Breast epithelium (tissue), 4 donors: ENCODE measurements at places on chromosomes 12 and 14. TPM values are rescaled to one million over a fixed set of nuclear protein-coding genes. Genes with fewer than 3 reads are reported as not detected.

SLC39A9 gene
- 92.3 TPM for total RNA-seq

TROAP gene
- total RNA-seq: 0.66 TPM

DNA sequence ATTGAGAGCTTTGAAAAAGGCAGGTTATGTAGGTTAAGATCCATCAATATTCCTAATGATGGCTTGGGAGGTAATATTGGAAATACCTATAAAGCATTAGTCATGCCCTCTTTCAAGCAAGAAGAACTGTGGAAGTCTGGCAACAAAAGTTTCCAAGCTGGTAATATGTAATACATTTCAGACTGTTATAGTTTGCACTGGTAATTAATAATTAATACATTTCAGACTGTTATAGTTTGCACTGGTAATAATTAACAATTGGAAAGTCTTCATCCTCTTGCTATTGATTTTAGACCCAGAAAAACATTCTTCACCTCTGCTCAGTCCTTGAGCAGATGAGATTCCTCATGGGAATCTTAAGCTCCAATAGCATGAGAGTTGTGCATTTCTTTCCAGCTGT, 29.0 kb upstream of the WDR89 start:
- H3K27me3 ChIP-seq: no peaks in the 10 kb centered on the region
- H3K27ac ChIP-seq: no peak overlapping the region
- no peak for DNase-seq
- no peaks in the 10 kb centered on the region for H3K4me1 ChIP-seq

GRCh38 chr12:112170376-112170775, 45.0 kb downstream of the TRAFD1 start:
- no peaks in the 10 kb centered on the region for H3K36me3 ChIP-seq
- no peak overlapping the region for H3K4me3 ChIP-seq

C14orf39 gene
- not detected for total RNA-seq

- no peak for DNase-seq
- no peak overlapping the region for H3K4me3 ChIP-seq
- no peaks in the 10 kb centered on the region for H3K27me3 ChIP-seq
Measured at GRCh38 chr12:47867495-47867941, 37.3 kb downstream of the VDR start.

GNG2 gene
- 12.1 TPM for total RNA-seq

NDUFA9 gene
- 29.9 TPM for total RNA-seq

DNAH10 gene
- total RNA-seq: under 0.01 TPM

- H3K36me3 ChIP-seq: no peaks in the 10 kb centered on the region
- H3K27ac ChIP-seq: no peak overlapping the region
- no peak for DNase-seq
- no peaks in the 10 kb centered on the region for H3K27me3 ChIP-seq
Measured at GRCh38 chr12:67525617-67525884, 123.0 kb upstream of the DYRK2 start.

- H3K4me3 ChIP-seq: peak overlapping the region; percentile 99
- no peaks in the 10 kb centered on the region for H3K36me3 ChIP-seq
- no peak for DNase-seq
- no peaks in the 10 kb centered on the region for H3K4me1 ChIP-seq
- H3K27me3 ChIP-seq: no peaks in the 10 kb centered on the region
Measured at GRCh38 chr14:103386713-103387329, 1.6 kb downstream of the MARK3 start.

GRCh38 chr14:45290547-45290946, 37.5 kb upstream of the MIS18BP1 start:
- H3K4me1 ChIP-seq: no peaks in the 10 kb centered on the region
- H3K36me3 ChIP-seq: no peaks in the 10 kb centered on the region
- H3K27ac ChIP-seq: no peak overlapping the region
- H3K27me3 ChIP-seq: no peaks in the 10 kb centered on the region

GRCh38 chr14:89881839-89882238, 72.7 kb downstream of the EFCAB11 start:
- no peaks in the 10 kb centered on the region for H3K27me3 ChIP-seq
- H3K27ac ChIP-seq: no peak overlapping the region
- H3K4me3 ChIP-seq: no peak overlapping the region
- H3K36me3 ChIP-seq: no peaks in the 10 kb centered on the region
- H3K4me1 ChIP-seq: no peaks in the 10 kb centered on the region

DNA sequence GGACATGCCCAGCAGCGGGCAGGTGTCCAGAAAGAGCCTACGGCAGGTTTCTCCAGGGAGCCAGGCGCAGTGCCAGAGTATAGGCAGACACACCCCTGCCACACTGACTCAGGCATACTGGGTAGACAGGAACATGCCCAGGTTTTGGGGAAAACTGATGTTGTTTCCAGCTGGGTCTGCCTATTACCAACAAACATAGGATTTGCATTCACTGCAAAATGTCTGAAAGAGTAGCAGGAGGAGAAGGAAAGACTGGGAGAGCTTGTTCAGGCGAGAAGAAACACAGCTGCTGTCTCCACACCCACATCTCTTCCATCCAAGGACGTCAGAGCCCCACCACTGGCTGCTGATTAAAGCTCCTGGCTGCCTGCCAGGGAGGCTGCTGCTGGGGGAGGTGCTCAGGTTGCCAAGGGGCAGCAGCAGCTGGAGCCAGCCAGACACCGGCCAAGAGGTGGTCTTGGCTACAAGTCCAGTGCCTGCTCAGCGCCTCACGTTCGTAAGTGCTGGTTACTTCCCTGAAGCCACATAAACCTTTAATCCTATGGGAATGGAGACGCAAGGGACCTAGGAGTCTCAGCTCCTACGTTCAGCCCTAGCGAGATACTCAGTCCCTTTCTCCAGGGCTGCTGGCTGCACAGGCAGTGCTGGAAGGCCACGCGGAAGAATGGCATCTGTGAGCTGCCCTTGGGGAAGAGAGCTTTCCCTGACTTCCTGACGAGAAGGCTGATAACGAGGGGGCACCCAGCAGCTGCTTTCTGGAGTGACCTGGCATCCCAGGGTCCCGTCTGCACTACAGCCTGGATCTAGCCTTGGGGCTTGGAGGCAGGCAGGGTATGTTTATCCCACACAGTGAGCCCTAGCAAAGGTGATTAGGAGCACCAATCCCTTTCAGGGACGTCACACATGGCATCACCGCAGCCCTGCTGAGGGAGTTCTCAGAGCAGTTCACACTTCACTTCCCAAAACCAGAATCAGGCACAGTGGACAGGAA, 58.1 kb downstream of the PLEKHG3 start:
- peak overlapping the region; percentile 39 for H3K4me3 ChIP-seq
- no peaks in the 10 kb centered on the region for H3K4me1 ChIP-seq
- no peaks in the 10 kb centered on the region for H3K27me3 ChIP-seq
- no peaks in the 10 kb centered on the region for H3K36me3 ChIP-seq
- H3K27ac ChIP-seq: peak overlapping the region; percentile 42

SERPINA9 gene
- total RNA-seq: not detected

DNA sequence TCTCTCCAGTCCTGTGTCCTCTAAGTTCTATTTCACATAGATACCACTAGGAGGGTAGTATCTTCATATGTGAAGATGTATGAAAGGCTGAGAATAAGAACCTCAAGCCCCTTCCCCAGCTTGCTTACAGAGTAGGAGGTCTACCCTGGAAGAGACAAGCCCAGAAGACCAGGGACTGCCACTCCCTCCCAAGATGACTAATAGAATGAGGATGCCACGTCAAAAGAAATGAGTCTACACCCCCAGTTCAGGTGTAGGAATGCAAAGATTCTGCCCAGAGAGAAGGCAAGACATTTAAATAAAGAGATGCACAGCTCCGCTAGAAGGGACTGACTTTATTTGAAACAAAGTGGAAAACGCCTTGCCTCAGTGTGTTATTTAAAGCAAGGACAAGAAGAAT, 1006.0 kb upstream of the USP15 start:
- no peak overlapping the region for H3K27ac ChIP-seq
- DNase-seq: no peak
- H3K4me3 ChIP-seq: no peak overlapping the region
- no peaks in the 10 kb centered on the region for H3K36me3 ChIP-seq
- no peaks in the 10 kb centered on the region for H3K27me3 ChIP-seq

JAG2 gene
- 13.1 TPM for total RNA-seq

- H3K36me3 ChIP-seq: no peaks in the 10 kb centered on the region
- H3K4me1 ChIP-seq: no peaks in the 10 kb centered on the region
- no peak for DNase-seq
- H3K27ac ChIP-seq: no peak overlapping the region
- no peak overlapping the region for H3K4me3 ChIP-seq
Measured at GRCh38 chr12:2324387-2324786, 271.6 kb downstream of the CACNA1C start.

DNA sequence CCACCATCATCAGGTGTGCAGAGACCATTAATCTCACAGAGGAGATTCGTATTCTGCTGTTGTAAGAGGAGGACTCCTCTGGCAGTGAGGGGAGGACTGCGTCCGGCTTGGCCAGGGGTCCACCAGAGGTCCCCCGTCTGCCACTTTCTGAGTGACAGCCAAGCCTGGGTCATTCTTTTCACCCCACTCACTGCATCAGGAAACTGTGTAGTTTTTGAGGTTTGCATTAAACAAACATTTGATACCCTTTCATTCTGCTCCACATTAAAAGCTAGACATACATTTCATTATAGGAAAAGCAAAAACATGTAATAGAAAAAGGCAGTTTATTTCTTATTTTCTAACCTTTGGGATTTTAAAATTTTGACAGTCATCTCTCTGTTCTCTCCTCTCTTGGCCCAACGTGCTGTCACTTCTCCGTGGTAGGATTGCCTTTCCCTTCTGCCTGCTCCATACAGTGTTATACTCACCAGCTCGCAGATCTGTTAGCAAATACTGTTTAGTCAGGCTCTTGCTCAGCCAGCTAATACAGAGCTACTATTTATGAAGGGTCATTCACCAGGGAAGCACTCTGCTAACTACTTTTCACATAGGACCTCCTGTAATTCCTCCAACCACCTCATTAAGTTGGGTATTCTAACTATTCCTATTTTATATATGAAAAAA, 99.3 kb downstream of the PELI2 start:
- no peaks in the 10 kb centered on the region for H3K27me3 ChIP-seq
- H3K27ac ChIP-seq: no peak overlapping the region
- DNase-seq: no peak

DNA sequence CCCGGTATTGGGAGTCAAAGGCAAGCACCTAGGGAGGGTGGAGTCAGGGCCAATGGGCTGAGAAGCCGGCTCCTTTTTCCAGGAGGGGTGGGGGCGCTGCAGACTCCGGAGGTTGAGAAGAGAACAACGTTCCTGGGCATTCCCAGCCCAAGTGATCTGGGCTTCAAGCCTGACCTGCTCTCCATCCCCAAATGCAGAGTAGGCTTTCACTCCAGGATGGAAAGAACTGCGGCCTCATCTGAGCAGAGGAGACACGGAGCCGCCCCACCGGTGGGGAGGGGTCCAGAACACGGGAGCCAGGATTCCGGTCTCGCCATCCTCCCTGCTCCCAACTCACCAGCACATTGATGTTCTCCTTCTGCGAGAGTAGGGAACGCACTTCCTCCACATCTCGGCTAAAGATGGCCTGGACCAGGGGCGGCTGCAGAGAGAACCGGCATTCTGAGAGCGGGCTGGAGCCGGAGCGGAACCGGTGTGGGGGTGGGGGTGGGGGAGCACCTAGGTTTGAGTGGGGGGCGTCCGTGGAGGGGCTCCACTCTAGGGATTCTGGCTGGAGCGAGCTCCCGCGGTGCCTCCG, 605 bp downstream of the ANKRD52 start:
- DNase-seq: no peak
- peaks cover 10% of the 10 kb centered on the region for H3K36me3 ChIP-seq
- no peaks in the 10 kb centered on the region for H3K27me3 ChIP-seq
- H3K4me1 ChIP-seq: peaks cover 12% of the 10 kb centered on the region
- peak overlapping the region; percentile 86 for H3K27ac ChIP-seq

- H3K36me3 ChIP-seq: no peaks in the 10 kb centered on the region
- no peak overlapping the region for H3K4me3 ChIP-seq
- peaks cover 69% of the 10 kb centered on the region for H3K27me3 ChIP-seq
- H3K4me1 ChIP-seq: no peaks in the 10 kb centered on the region
Measured at GRCh38 chr14:104554608-104555429, 24.7 kb upstream of the C14orf180 start.

DNA sequence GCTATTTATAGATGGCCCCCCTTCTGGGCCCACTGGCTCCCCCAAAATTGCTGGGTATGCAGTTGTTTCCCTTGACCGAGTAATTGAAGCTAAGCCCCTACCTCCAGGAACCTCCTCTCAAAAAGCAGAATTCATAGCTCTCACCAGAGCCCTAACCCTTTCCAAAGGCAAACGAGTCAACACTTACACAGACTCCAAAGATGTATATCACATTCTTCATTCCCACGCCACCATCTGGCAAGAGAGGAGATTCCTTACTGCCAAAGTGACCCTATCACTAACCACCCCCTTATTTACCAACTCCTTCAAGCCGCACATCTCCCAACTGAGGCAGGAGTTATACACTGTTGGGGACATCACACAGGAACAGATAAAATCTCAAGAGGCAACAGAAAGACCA, 66.8 kb downstream of the MOK start:
- no peaks in the 10 kb centered on the region for H3K4me1 ChIP-seq
- no peak overlapping the region for H3K4me3 ChIP-seq
- H3K27me3 ChIP-seq: no peaks in the 10 kb centered on the region
- H3K27ac ChIP-seq: no peak overlapping the region

DNA sequence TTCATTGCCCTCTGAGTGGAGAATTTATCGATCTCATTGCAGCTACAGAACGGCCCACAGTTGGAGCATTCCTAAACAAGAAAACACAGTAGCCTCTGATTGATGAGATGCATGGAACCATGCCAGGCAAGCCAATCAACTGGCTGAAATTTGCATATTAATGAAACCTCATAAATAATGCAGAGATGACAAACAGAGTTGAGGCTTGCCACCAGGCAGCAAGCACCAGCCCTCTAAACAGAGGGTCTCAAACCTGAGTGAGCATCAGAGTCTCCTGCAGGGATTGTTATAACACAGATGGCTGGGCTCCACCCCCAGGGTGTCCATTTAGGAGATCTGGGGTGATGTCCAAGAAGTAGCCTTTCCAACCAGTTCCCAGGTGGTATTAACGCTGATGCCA, 60.9 kb upstream of the CMKLR1 start:
- H3K4me1 ChIP-seq: no peaks in the 10 kb centered on the region
- no peak overlapping the region for H3K27ac ChIP-seq
- H3K36me3 ChIP-seq: no peaks in the 10 kb centered on the region
- DNase-seq: no peak
- H3K27me3 ChIP-seq: no peaks in the 10 kb centered on the region
- H3K4me3 ChIP-seq: no peak overlapping the region

DNA sequence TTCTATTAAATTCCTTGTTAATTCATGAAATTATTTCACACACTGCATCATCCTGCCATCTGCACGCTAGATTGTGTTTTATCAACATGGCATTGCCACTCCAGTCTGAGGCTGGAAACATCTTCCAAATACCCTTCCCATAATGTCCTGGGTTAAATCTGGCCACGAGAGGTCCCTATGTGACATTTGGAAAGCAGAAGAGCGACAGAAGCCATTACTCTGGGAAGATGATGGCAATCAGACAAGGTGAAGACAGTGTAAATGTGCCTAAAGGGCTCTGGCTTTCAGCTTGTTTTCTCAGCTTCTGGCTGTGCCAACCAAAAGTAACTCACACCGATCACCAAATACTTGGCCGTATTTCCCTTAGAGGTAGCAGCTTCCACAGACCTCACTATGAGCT, 144.8 kb downstream of the CAPZA3 start:
- no peak for DNase-seq
- H3K27me3 ChIP-seq: no peaks in the 10 kb centered on the region
- no peak overlapping the region for H3K4me3 ChIP-seq
- no peak overlapping the region for H3K27ac ChIP-seq
- H3K4me1 ChIP-seq: no peaks in the 10 kb centered on the region
